Hematopoietic multipotent progenitor cell treated with erythropoietin and hydrocortisone succinate and interleukin-3 and kit ligand, for 4 days (in vitro differentiated cells): ENCODE measurements at places on chromosomes 12 and 14.

GRCh38 chr12:91417650-91418049 lies 235.0 kb upstream of the DCN start:
- DNase-seq, result no peak

DNA sequence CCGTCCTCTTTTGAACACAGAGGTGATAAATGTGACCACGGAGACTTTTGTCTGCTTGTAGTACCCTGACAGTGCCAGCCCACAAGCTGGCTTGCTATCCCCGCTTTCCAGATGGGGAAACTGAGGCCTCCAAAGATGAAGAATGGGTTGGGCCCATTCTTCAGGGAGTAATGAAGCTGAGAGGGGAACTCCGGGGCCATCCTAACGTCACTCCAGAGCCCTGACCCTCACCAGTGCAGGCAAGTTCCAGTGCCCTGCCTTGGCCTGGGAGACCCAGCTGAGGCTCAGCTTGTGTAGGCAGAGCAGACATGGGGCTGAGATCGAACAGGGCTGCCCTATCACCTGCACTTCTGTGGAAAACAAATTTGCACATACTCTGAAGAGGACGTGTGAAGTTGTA lies 277.1 kb downstream of the DPF3 start:
- no peak for DNase-seq

DNA sequence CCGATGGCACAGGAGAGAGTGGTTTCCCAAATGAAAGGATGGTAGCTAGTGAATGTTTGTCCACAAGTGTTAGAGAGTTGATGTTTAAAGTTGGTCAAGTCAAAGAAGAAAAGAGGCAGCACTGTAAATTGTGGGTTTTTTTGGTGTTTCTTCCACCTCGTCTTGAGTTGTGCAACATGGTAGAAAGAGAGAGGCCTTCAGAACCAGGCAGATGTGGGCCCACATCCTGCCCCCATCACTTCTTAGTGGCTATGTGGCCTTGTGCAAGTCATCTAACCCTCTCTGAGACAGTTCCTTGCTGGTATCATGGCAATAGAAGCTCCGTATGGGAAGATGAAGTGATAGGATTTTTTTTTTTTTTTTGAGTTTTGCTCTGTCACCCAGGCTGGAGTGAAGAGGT lies 60.8 kb downstream of the NDUFA12 start:
- DNase-seq, result peak; percentile 80

DNA sequence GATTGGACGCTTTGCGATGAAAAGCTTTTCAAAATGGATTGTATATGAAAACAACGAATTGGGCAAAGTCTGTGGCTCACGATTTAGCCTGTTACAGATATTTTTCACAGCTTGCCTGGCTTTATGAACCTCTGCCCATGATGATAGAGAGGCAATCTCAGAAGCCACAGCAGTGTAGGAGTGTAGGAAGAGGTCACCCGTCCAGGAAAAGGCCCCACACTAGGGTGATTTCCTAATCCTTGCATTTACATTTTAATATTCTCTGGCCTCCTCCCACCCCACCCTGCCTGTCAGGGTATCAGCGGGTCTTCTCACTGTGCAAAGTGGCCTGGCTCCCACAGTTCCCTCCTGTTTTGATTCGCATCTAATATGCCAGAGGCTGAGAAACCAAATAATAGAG lies 81.8 kb upstream of the FOXN3 start:
- DNase-seq, result peak; percentile 34

DNA sequence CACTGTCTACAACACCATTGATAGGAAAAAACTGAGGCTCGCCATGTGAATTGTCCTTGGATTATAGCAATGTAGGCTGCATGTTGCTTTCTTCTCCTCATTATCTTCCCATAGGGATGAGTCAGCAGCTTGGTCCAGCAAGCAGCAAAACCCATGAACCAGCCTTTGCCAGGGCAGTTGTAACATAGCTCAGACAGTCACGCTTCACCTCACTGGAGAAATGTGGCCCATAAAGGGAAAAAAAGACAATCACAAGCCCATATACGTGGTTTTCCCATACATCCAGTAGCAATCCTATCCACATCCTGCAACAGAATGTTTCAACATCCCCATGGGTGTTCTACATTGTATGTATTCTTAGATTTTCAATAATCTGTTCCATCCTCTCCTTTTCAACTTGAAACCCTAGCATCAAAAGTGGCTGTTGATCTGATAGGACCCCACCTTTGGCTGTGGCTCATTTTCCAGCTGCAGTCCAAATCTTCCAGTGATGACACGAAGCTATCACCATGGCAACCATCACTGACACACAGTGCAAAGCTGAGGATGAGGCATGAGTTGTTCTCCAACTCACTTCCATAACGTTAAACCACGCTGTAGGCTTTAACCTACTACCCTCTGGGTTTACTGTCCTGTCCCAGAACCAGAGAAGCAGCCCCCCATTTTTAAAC lies 34.0 kb downstream of the GRIN2B start:
- DNase-seq, result no peak

GRCh38 chr12:16586350-16587109 lies 19.4 kb downstream of the LMO3 start:
- no peak for DNase-seq

- DNase-seq, result no peak
These were observed 150.9 kb upstream of the FRMD6 start for GRCh38 chr14:51500776-51501175.

DNA sequence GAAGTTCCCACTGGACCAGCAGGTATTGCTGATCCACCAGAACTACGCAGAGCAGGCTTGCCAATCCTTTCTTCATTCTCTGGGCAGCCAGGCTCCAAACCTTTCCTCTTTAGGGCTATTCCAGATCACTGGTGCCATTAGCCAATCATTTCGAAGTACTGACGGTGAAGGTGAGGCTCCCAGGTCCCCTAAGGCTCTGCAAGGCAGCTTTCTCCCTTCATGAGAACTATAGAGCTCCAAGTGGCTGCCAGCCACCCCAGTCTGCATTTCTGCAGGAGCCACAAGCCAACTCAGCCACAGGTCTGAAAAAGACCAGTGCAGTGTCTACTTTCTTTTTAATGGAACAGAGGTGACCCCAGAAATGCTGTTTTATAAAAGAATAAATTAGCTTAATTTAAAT lies 48.7 kb downstream of the RAB35 start:
- no peak for DNase-seq
